ENCODE measurements at places on chromosomes 11 and 22.

DNA sequence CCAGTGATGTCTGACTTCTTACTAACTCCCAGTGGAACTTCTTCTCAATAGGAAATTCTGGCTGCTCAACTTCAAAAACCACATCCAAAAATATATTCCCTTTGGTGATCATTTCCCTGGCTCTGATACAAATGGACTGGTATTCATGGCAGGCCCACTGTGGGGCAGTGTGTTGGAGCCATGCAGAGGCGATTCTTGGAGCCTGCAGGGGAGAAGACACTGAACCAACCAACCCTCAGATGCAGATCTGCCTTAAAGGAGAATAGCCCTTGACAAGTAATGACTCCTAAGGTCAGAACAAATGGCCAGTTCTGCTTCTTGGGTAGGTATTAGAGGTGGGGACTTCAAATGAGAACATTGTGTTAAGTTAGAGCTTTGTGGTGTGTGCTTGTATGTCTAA lies 12.2 kb downstream of the OR4D9 start:
- no peak for DNase-seq

GRCh38 chr11:128551611-128552335 lies 35.6 kb downstream of the ETS1 start:
- DNase-seq: no peak

GRCh38 chr22:17562906-17563870 lies at the start of gene SLC25A18:
Gene SLC25A18 (plus strand): TSS chr22:17563498. CDS start chr22:17579945, 16,447 bp downstream.
- no peak for DNase-seq

GRCh38 chr11:62980133-62980760 lies 4.5 kb downstream of the SLC22A6 start:
- DNase-seq: no peak

- no peak for DNase-seq
These were observed 110.3 kb upstream of the CLPB start for GRCh38 chr11:72544589-72544988.

- DNase-seq: no peak
These were observed 25.8 kb upstream of the CACNG2 start for GRCh38 chr22:36729321-36729720.

DNA sequence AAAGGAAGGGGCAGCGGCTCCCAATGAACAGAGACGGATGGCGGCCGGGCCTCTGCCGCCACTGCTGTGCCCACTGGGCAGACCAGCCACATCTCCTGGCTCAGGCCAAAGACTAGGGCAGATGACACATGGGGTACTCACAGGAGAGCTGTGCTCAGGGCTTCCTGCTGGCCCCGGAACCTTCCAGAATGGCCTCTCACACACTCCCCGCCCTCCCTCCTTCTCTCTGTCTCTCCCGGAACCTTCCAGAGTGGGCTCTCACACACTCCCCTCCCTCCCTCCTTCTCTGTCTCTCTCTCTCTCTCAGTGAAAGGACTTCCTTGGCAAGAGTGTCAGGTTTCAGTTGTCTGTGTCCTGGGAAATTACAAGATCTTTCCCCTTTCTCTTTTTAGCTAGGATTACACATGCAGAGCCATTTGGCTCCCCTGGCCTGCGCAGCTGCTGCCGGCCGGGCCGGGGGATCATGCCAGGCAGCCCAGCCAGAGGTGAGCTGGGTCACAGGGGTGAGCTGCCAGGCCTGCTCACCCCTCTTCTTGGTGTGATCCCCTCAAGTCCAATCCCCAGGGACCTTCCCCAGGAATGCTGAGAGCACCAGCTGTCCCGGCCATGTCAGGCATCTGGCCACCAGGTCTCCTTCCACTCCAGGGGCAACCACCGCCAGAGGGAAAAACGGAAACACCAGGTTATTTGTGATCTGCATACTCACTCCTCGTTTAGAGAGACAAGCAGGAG lies 45.3 kb upstream of the ADA2 start:
- DNase-seq: no peak

- no peak for DNase-seq
These were observed 454.4 kb downstream of the BRD1 start for GRCh38 chr22:49373289-49373666.

- no peak for DNase-seq
These were observed 10.2 kb downstream of the C11orf96 start for GRCh38 chr11:43952401-43953342.

DNA sequence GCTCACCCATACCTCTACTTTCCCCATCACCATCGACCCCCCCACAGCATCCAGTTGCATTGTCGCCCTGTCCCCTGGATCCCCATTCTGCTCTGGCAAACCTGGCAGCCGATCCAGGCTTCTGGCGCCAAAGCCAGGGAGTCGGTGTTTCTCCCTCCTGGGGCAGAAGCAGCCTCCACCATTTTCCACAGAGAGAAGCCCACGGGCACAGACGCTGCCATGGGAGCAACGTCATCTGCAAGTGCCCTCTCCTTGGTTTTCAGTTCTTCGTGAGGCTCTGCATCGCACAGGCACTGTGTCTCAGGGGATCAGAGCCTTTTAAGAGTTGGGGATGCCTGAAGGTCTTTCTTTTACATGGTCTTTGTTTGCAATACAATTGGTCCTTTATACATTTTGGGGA lies 2.3 kb downstream of the YPEL4 start:
- no peak for DNase-seq

GRCh38 chr11:6681949-6682348 lies 1.2 kb downstream of the MRPL17 start:
- no peak for DNase-seq

GRCh38 chr11:61336171-61336935 lies 3.3 kb downstream of the TKFC start:
- DNase-seq: peak; percentile 59

DNA sequence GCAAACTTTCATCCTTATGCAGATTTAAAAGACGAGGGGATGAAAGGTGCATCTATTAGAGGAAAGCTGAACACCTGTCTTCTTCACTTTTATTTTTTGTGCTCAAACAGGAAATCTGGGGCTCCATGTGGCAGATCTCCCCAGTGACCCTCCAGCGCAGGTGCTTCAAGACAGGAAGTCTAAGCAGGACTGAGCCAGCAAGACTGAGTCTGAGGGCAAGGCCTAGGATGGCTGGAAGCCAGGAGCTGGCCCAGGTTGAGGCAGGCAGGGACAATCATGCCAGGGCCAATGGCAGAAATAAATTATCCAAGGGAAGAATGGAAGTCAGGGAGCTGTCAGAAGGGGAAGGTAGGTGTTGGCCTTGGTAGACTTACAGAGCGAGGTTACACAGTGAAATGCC lies 101.1 kb upstream of the SPON1 start:
- no peak for DNase-seq

- DNase-seq: no peak
These were observed at the start of gene MUC15 for GRCh38 chr11:26571861-26572654. Gene MUC15 (minus strand): TSS chr11:26572263. CDS start chr11:26567094, 5,169 bp downstream.

DNA sequence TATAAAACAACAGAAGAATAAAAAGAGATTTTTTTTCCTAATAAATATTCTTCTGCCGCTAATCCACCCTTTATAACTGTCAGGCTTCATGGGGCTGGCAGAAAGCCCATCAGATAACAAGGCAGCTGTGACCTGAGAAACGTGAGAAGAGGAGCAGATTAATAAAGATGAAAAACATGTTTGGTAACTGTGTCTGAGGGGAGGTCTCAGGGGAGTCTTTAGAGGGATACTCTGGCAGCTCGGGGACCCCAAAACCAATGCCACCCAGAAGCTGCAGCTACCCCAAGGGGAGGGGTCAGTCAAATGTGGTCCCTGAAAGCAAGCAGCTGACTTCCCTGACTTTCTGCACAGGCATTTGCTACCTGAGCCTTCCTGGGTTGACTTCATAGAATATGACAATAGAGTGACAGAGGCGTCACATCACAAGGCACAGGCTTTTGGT lies 48.4 kb upstream of the POU2AF1 start:
- no peak for DNase-seq

GRCh38 chr11:69244266-69244665 lies 49.7 kb upstream of the MYEOV start:
- DNase-seq: no peak

DNA sequence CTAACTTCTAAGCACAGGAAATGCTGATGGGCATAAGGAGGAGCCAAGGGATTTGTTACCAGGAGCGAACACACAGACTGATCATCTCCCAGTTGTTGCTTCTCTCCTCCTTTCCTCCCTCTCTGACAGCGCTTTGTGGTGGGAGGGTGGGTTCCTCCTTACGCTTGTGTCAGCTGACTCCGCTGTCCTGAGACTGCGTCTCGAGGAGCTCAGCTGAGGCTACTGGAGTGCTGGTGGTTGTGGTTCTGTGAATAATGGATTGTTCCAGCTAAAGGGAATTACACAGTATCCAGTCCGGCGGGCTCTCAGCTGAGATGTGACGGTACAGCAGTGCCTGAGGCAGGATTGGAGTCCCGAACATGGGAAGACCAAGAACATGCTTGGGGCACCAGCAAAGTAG lies 113.4 kb downstream of the CTNND1 start:
- DNase-seq: no peak

DNA sequence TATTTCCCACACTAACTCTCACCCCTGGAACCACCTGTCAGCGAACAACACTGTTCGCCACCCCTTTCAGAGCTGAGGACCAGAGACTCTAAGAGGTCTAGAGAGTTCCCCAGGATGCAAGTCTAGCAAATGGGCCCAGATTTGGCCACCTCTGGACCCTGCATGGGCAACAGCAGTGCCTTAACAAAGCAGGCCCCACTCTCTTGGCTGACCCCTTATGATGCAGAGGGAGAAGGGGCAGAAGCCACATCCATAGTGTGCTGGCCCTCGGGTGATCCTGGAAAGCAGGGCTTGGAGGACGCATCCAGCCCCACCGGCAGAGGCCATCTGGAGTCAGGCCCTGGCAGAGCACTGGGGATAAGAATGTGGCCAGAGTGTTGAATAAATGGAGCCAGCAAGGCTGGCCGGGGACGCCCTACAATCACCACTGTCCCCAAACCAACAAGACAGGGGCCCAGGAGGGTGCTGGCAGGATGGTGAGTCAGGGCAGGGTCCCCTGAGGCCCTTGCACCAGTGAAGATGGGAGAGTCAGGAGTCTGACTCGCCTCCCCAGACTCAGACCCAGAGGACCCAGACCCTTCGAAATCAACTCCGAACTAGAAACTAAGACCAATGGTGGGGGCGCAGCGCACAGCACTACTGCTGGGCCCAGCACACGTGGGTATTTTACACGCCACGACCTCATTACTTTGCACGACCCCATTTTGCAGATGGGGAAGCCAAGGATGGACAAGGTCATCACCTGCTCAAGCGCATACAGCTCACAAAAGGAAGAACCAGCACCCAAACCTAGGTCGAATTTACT lies 6.5 kb downstream of the CSNK1E start:
- no peak for DNase-seq

GRCh38 chr11:5242933-5243815 lies 6.5 kb downstream of the HBG1 start:
- DNase-seq: no peak

DNA sequence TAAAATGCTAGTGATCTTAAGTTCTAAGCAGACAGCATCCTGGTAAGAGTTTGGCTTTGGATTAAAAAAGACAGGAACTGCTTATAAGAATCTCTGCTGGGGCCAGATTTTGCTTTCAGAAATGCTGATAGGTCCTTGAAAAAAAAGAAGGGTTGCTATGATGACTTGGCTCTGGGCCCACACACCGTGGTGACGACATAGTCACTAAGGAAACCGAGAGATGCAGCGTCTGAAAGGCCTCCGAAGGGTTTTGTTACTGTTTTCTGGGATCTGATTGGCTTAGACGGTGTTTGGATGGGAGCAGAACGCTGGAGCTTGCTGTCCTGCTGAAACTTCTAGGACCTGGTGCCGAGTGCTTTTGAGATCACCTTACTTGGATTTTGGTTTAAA lies 8.4 kb downstream of the FAM118A start:
- peak; percentile 75 for DNase-seq

DNA sequence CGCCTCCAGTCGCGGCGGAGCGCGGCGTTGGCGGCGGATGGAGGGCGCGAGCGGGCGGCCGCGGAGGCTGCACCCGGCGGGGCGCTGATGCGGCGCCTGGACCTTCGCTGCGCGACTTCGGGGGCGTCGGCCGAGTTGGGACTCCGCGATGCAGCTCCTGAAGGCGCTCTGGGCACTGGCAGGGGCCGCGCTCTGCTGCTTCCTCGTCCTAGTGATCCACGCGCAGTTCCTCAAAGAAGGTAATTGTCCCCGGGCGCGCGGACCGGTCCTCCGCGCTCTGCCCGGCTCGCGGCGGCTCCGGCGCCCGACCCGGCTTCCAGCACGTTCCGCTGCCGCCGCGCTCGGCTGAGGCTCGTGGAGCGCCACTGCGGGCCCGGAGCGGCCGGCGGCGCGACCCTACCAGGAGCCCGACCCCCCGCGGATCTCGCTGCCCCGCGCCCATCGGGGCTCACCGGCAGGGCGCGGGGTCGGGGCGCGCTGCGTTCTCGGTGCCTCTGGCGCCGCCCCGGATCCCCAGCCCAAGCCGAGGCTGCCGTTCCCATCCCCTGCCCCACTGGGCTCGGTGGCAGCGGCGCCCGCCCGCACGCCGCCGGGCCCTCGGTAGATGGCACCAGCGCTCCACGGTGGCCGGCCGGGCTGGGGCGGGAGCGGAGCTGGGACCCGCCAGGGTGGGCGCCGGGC lies 1251.2 kb downstream of the BRD1 start:
- DNase-seq: no peak

GRCh38 chr22:32043391-32043790 lies 330 bp downstream of the SLC5A1 start:
- DNase-seq: no peak

DNA sequence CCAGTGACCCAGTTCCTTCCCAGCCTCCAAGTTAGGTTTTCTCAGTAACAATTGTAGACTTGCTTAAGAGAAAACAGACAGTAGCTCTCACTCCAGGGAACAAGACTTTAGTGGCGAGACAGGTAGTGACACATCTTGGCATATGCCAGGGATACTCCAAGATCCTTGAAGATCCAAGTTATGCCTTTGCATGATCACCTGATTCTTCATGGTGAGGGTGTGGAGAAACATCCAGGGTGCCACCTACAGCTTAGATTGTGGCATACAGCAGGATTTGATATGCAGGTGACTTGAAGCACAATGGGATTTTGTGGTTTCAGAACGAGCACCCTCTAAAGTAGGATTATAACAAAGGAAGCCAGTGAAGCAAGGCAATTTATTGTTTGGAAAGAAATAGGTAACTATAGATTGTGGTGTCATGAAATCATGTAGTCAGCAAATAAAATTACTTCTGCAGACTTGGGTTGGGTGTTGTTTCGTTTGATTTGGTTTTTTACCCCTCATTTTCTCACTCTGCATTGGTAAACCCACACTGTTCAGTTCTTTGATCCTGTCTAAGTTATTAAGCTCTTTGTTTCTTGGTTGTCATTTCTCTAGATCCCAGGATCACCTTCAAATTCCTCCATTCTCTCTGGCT lies 9.2 kb downstream of the POU2AF3 start:
- no peak for DNase-seq
